Lower lobe of right lung (tissue), 2 donors: ENCODE measurements at places on chromosomes 7 and 10.

- DNase-seq, result no peak
Observed at GRCh38 chr7:7769710-7770627, 51.6 kb upstream of the RPA3 start.

- DNase-seq, result no peak
Observed at GRCh38 chr10:125235093-125236069, 75.0 kb upstream of the CTBP2 start.

DNA sequence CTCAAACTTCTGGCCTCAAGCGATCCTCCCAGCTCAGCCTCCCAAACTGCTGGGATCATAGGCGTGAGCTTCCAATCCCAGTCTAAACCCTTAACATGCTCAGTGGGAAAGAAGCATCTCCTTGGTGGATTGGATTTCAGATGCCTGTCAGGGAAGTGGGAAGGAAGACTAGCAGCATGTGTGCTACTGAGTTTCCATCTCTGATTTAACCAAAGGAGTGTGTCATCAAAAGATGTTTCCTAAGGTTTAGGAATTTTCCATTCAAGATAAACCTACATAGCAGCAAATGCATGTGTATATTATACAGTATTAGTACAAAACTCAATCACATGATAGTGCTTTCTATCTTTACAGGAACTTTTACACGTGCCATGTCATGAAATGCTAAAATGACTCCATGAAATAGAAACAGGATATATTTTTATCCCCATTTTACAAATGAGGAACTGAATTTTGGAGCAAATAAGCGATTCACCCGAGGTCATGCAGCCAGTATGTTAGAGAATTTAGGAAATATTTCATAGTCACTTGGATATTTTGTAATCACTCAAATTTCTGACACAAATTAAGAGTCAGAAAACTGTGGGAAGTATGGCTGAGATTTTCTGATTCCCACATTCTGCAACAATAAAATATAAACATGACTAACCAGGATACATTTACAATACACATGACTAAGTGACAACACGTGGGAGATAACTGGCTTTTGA lies 11.4 kb upstream of the TMEM26 start:
- no peak for DNase-seq

GRCh38 chr7:140746751-140747150 lies 50.2 kb downstream of the NDUFB2 start:
- DNase-seq, result no peak

GRCh38 chr7:21850531-21851285 lies 95.0 kb downstream of the CDCA7L start:
- no peak for DNase-seq

- no peak for DNase-seq
Observed at GRCh38 chr7:141320287-141320686, 230.9 kb upstream of the AGK start.

DNA sequence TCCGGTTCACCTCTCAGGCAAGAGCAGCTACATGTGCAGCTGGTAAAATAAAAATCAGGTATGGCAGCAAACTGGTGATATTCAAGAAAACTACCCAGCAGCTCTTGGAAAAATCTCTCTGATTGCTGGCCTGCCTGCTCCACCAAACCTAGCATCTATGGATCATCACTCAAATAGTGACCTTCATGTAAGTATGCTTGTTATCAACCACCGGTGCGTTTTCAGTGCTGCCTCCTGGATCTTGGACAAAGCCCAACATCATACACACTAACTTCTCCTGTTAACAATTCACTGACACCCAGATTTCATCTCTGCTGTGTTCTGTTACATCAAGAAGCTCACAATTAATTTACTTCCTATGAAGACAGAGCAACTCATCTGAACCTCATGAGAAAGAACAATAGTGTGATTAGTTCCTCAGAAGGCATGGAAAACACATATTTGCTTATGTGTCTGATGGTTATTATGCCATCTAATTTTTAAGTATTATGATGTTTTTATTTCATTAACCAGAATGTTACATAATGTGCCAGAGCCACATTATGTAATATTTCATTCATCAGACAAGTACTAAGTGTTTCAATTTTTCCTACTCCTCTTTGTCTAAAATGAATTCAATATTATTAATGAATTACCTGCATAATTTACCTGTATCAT lies 8.8 kb downstream of the CDK6 start:
- no peak for DNase-seq

DNA sequence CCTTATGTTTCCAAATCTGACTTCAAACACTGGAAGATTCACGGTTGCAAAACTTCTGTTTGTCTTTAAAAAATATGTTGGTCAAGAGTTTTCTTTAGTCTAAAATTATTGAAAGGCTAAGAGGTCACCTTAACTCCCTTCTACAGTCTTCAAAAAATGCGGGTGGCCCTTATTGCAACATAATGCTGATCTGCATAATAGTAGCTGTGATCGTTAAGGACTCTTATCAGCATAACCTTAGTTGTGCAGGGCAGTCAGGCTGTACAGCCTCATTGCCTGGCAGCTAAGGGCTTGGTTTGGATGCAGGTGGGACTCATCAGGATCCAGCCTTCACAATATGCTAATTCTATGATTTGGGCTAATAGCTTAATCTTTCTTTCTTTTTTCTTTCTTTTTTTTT lies 15.0 kb downstream of the KIAA1217 start:
- no peak for DNase-seq

- peak; percentile 65 for DNase-seq
Observed at GRCh38 chr10:24360282-24361127, 151.6 kb downstream of the KIAA1217 start.

- DNase-seq, result no peak
Observed at GRCh38 chr7:18547509-18548187, 52.1 kb downstream of the HDAC9 start.

- no peak for DNase-seq
Observed at GRCh38 chr7:38105874-38106483, 72.1 kb upstream of the STARD3NL start.

DNA sequence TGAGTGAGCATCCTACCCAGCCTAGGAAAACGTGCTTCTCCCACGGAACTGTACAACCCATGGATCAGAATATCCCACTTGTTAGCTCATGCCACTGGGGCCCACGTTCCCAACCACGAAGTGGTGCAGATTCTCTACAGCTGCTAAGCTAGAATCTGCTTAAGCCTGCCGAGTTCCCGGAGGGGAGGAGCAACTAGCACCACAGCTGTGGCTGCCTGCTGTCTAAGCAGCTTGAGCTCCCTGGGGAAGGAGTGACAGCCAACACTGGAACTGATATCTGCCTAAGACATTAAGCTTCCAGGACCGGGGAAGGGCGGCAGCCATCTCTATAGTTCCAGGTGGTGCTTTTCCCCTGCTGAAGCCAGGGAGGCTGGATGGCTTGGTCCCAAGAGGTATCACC lies 334.7 kb upstream of the CHRM2 start:
- DNase-seq, result no peak

- DNase-seq, result no peak
Observed at GRCh38 chr10:35447693-35448407, 111.5 kb downstream of the CCNY start.

DNA sequence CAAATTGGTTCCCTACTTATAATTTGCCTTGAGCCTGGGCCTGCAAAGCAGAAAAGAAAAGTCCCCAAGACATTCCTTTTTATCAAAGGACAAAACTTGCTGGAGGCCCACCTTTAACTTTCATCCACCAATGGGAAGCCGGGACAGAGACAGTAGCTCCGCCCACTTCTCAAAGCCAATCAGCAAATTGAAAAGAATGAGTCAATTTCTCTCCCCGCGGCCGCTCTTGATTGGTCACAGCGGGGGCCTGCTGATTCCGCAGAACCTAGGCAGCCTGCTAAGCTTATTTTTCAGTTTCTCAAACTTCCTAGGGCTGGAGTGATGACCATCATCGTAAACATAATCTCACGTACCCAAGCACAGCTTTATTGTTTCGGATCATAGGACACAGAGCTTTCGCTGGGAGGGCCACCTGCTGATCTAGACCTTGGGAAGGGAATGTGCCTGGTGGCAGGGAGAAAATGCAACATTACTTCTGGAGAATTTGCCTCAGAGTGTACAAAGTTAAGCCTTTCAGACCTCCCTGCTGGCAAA lies at the start of gene SLC13A4:
Gene SLC13A4 (minus strand): TSS at position 51 of the 534 bp plus-strand sequence. CDS start 690 bp downstream, outside the sequence.
- DNase-seq, result no peak

DNA sequence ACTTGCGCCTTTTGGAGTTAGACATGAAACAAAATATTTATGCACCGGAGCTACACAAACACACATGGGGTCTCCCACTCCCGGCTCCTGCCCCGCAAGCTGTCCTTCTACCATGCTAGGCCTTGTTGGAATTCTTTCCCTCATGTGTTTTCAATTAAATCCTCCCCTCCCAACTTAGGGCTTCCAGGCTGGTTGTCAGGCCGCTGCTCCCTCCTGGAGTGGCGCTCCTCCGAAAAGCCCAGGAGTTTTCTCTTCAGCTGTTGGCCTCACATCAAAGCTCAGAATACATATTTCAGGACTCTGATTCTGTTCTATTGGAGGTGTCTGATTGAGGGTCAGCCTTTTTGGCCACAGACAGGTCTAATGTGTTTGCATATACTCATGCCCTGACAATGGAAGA lies 113.3 kb downstream of the FANK1 start:
- DNase-seq, result no peak

DNA sequence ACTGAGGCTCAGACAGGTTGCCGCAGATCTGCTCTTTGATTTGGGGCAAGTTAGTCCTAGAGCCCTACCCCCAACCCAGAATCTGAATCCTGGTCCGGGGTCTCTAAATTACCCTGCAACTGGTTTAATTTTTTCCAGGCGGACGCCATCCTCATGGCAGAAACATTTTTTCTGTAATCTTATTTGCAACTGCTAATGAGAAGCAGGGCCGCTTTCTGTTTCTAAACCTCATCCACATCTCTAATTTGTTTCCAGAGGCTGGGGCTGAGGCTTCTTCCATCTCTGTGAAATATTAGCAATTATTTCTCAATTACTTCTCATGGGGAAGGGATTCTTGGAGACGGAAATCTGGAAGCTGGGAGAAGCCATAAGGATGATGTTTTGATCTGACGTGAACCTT lies 261.6 kb downstream of the RPS24 start:
- DNase-seq, result no peak

DNA sequence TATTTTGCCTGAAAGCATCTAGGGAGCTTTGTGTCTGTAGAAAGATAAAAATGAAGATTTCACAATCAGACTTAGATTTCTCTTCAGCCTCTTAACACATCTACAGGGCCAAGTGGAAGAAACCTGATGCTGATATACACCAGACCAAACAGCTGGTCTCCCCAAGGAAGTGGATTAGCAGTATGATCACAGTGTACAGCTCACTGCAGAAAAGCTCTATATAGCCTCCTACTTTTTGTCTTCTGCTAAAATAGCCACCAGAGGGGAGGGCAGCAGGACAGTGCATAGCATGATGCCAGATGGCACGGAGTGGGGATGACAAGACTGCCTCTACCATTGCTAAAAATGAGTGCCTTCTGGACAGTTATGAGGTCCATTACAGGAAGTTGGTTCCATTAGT lies 16.0 kb downstream of the FAM13C start:
- DNase-seq, result no peak

GRCh38 chr7:29177963-29178600 lies 16.5 kb upstream of the CHN2 start:
- DNase-seq, result peak; percentile 65

DNA sequence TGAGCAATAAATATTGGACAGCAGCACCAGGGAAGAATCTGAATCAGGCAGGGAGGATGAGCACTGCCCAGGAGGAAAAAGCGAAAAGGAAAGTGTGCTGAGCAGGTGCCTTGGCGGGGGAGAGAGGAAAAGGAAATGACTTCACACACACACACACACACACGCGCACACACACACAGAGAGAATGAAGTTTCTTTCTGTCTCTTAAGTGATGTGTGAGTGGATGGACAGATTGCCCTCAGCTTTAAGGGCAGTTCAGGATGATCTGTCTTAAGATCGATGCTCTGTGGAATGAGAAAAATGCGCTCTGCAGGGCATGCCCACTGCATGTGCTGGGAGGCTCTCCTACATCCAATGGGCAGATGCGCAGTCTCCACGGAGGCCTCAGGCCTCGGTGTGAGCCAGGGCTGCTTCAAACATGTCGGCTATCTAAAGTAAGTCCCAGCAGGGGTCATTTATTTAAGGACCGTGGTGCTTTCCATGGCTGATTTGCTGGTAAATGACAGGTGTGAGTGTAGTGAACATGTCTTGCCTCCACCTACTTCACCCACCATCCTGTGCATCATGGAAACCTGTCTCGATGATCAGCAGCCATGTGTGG lies 2.5 kb upstream of the ACBD5 start:
- DNase-seq, result no peak

DNA sequence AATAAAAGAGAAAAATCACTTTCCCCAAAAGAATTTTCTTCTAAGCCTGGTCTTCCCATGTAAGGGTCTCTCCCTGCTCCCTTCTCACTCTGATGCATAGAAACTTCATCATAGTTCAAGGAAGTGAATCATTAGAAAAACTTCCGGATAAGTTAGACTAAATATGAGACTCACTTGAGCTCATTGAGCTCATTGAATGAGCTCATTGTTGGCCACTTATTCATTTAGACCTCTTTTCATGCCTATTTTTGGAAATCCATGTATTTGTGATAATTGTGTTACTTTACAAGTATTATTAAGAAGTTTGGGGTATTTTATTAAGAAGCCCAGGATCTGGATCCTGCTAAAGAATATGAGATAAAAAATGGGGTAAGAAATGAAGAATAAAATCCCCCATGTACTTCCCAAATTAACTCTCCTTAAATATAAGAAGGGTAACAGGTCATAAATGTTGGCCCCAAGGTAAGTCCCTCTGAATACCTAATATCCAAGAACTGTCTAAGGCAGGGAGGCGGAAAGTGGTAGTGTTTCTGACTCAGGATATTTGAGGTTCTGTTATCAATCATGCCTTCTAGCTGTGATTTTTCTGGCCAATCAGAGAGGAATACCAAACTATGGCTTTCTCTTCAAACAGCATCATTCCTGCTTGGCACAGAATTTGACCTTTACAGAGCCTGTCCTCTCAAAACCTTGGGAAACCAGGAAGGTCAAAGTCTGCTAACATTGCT lies 236.5 kb upstream of the PTN start:
- DNase-seq, result no peak

DNA sequence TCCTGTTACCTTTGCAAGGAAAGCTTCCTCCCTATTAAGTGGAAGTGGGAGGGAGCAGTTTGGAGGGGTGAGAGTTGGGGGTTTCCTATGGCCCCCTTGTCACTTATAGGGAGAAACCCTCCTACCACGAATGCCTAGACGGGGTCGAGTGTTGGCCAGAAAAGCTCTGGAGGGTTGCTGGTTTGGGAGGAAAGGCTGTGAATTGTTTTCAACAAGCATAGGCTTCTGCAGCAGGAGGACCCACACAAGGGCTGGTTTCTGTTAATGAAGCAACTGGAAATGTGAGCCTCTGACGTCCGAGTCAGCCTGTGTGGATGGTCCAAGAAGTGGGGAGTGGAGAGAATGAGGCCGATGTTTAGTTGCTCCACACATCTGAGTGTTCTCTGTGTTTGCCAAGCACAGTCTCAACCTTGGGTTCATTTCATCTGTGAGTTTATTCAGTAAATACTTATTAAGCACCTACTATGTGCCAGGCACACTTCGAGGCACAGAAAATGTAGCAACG lies 37.3 kb upstream of the LEP start:
- no peak for DNase-seq

- no peak for DNase-seq
Observed at GRCh38 chr10:58508316-58508715, 4.4 kb upstream of the BICC1 start.
